Naive thymus-derived CD4-positive, alpha-beta T cell (primary cell): ENCODE measurements at places on chromosomes 12 and 14. TPM values are rescaled to one million over a fixed set of nuclear protein-coding genes. Genes with fewer than 3 reads are reported as not detected.

DNA sequence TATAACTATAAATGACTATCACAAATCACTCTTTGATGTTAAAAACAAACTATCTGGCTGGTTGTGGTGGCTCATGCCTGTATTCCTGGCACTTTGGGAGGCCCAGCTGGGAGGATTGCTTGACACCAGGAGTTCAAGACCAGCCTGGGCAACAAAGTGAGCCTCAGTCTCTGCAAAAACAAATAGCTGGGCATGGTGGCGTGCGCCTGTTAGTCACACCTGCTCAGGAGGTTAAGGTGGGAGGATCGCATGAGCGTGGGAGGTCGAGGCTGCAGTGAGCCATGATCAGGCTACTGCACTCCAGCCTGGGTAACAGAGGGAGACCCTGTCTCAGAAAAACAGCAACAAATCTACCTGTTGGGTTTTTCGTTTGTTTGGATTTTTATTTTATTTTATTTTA is 5.4 kb downstream of the TXNRD1 start:
- no peak for DNase-seq

DNA sequence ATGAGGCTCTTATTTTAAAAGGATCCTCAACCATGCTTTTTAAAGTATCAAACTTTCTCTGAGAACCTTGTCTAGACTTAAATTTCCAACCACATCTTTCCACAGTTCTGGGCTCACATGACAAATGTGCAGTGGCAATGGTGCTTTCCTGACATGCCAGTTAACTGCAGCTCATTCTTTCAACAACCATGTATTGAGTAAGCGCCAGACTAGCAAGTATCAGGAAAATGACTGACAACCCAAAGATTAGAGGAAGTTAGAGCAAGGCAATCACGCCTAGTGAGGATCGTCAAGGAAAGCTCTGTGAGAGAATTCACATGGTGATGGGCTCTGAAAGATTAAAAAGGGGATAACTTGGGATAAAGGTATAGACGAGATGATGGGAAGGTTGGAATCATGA is 35.8 kb downstream of the FLVCR2 start:
- no peak for DNase-seq

DNA sequence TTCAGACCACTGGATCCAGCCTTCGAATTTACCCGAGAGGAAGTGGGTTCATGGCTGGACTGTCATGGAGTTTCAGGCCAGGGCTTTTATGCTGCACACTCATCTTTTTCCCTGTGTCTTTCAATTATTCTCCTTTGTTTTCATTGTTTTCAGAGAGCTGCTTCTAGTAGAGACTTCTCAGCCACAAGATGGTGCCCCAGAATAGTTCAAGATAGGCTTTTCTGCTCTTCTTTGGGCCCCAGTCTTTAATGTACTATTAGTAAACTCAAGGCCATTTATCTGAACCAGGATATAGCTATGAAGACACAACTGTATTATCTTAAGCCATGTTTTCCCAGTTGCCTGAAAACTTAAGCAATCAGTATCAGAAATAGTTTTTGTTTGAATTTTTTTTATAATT is 30.4 kb upstream of the PSMA6 start:
- peak; percentile 2 for DNase-seq

- DNase-seq = no peak
These were observed 100.5 kb upstream of the MDM1 start for GRCh38 chr12:68432622-68433021.

GRCh38 chr14:78950649-78951048 is 780.5 kb downstream of the NRXN3 start:
- no peak for DNase-seq

- DNase-seq = no peak
These were observed 22.7 kb downstream of the POLE start for GRCh38 chr12:132664206-132665148.

Gene PLXNC1
- polyA plus RNA-seq = 2.5 TPM
